ENCODE measurements at places on chromosomes 2 and 18.

- no peak for DNase-seq
Observed at GRCh38 chr18:36623091-36623490, 205.7 kb downstream of the TPGS2 start.

GRCh38 chr2:236656166-236656565, 86.5 kb downstream of the ACKR3 start:
- DNase-seq: no peak

DNA sequence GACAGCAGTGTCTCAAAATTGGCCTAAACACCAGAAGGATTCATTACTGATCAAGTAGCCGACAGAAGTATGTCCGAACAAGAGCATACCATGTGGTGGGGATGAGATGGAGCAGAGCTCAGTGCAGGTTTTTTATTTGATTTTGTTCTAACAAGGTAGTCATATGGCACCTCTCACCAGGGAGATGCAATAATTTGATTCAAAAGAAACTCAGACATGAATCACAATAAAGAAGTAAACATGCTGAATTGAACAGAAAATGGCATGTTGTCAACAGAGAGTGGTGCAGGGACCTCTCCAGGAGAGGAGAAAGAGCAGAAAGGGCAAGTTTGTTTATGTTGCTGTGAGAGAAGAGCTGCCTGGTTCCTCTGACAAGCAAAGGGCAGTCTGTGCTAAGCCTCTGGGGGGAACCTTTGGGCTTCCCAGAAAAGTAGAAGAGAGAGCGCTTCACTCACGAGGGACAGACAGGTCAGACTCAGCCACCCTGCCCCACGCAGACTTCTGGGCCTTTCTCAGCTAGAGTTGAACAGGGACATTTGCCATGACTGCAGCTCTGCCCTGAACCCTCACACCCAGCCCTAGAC, 351.3 kb upstream of the RAB12 start:
- no peak for DNase-seq

DNA sequence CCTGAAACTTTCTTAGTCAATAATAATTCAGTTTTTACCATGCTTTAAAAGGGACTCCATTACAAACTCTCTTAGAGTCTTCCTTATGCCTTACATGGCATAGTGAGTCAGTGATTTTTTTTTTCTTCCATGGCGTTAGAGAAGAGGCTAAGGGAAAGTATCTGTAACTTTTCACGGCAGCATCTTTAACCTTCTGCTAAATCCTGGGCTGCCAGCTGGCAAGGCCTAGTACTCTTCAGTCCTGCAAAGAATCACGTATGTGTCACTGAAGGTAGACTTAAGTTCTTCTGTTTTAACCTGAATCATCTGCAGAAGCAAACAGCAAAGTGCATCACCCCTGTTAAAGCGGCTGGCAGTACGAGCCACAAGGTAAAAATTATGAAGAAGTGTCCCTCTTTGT, 286.3 kb upstream of the FN1 start:
- DNase-seq: no peak

DNA sequence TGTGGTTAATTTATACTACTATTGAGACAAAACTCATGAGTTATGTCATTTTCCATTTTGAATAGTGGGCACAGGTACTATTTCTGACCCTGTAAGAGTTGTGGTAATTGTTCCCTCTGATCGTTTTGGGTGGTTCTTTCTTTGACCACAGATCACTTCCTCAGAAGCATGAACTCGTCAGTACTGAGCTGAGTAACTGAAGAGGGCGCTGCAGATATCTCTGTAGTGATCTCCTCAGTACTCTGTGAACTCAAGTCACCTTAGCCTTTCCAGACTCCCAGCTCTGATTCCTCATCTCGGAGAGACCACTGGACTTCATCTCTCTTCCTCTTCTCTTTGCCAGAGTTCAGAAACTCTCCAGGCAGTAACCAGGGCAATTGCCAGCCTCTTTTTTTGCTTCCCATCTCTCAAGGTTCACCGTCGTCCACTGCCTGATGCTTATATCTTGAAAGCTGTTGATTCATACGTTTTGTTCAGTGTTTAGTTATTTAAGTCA, 9.4 kb upstream of the IL1RL1 start:
- no peak for DNase-seq

- DNase-seq: no peak
Observed at GRCh38 chr2:149363958-149364357, 33.6 kb downstream of the LYPD6 start.

Data from stimulated activated CD4-positive, alpha-beta T cell treated with anti-CD3 and anti-CD28 coated beads, Interleukin-15, amount 100 ng/mL, for 1 hour (primary cell).